ENCODE measurements at places on chromosomes 2 and 18.
A peak's percentile ranks its signal among the peaks of the same experiment; 100 is the strongest.

DNA sequence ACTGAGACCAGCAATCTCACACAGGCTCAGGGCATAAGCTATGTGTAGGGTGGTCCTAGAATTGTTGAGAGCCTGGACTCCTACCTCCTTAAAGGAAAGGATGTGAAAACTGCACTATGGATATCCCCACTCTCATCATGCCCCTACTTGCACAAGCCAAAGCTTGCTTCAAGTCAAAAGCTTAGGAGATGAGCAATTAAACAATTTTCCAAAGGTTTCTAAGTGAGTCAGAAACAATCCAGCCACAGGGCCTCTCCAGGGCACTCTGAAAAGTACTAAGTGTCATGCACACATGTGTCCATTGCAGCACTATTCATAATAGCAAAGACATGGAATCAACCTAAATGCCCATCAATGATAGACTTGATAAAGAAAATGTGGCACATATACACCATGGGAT, 215.4 kb downstream of the AFF3 start:
- no peak for DNase-seq

GRCh38 chr2:106885971-106886915, at the start of gene ST6GAL2:
TSS of gene ST6GAL2 (minus strand) at chr2:106886167. CDS start at chr2:106843977, 42,190 bp downstream.
- DNase-seq: no peak

GRCh38 chr2:159101755-159102489, 133.5 kb downstream of the TANC1 start:
- DNase-seq: no peak

- DNase-seq: peak; percentile 16
Observed at GRCh38 chr2:24559473-24560113, 68.5 kb downstream of the NCOA1 start.

GRCh38 chr2:83365476-83365875, 1093.6 kb downstream of the SUCLG1 start:
- DNase-seq: no peak

- no peak for DNase-seq
Observed at GRCh38 chr18:35155398-35156117, 85.3 kb upstream of the ZNF397 start.

GRCh38 chr2:75076088-75076487, 117.6 kb downstream of the POLE4 start:
- DNase-seq: no peak

DNA sequence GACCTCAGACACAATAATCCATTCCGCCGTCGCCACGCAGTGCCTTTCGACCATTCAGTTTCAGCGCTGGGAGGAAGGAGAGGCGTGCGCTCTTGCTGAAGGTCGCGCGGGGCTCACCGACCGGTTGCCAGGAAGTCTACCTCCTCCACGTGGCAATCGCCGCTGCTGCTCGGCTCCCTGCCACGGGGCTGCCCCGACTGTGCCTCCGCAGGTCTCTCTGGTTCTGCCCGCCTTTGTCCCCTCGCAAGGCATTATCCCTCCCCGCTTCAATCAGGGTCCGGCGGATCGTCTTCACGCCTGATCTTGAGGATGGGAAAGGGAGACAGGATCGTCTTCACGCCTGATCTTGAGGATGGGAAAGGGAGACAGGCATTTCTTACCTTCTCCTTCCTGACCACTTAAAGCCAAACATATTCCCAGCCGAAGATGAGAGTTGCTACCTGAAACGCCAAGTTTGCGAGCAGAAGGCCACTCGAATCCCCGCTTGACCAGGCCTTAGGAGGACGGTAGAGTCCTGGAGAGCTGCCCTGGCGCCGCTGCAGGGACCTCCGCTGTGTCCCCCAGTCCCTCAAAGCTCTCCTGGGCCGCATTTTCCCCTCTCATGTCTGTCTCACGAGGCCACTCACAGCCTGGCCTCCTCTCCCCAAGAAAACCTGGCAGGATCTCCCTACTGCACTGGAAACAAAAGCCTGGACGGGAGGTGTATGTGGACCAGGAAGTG, 4.3 kb upstream of the GPR45 start:
- no peak for DNase-seq

DNA sequence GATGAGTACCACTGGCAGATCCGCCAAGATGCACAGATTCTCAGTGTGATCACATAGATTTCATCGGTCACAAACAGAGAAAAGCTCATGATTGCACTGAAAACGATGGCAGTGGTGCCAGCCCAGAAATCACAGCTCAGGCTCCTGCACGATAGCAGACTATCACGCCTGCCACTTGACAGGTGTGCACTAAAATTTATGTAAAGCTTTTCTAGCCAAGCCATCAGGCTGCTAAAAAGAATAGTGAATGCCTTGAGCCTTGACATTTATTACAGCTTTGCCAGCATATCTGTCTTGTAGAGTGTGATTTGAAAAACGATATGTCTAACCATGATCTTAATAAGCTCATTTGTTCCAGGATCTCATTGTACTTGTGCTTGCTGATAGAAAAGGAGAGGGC, 409.5 kb upstream of the CWC22 start:
- no peak for DNase-seq

GRCh38 chr2:129710670-129711495, 268.6 kb upstream of the RAB6C start:
- no peak for DNase-seq

GRCh38 chr2:219243291-219243761, 1.9 kb downstream of the GLB1L start:
- DNase-seq: no peak
